ENCODE measurements at places on chromosomes 2 and 18.

DNA sequence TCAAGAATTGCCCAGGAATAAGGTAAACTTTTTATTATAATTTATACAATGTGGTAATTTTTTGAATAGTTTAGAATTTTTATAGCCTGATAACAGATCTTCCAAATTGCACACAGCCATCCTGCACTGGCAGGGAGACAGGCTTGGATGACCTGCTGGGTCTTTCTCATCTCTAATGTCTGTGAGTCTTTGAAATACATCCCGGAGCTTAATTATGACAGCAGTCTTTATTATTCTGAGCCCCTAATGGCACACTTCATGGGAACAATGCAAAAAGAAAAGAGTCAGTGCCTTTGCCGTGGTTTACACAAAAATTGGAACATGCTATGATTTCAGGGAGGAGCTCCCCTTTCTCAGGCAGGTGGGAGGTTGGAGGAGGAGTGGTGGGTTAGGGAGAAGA is 71.0 kb downstream of the TMEM182 start:
- no peak for DNase-seq

DNA sequence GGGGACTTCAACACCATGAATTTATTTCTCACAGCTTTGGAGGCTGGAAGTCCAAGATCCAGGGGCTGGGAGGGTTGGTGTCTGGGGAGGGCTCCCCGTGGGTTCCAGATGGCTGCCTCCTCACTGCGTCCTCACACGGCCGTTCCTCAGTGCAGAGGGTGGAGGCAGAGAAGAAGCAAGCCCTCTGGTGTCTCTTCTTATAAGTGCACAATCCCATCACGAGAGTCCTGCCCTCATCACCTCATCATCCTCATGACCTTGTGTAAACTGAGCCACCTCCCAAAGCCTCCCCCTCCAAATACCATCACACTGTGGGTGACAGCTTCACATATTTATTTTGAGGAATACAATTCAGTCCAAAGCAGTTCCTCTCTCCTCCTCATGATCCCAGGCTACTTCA is 26.3 kb downstream of the TMEM163 start:
- DNase-seq = no peak

- DNase-seq = no peak
Observed at GRCh38 chr2:51065276-51065675, 33.3 kb upstream of the NRXN1 start.

GRCh38 chr2:85134255-85134895 is 1.2 kb downstream of the TCF7L1 start:
- DNase-seq = no peak

DNA sequence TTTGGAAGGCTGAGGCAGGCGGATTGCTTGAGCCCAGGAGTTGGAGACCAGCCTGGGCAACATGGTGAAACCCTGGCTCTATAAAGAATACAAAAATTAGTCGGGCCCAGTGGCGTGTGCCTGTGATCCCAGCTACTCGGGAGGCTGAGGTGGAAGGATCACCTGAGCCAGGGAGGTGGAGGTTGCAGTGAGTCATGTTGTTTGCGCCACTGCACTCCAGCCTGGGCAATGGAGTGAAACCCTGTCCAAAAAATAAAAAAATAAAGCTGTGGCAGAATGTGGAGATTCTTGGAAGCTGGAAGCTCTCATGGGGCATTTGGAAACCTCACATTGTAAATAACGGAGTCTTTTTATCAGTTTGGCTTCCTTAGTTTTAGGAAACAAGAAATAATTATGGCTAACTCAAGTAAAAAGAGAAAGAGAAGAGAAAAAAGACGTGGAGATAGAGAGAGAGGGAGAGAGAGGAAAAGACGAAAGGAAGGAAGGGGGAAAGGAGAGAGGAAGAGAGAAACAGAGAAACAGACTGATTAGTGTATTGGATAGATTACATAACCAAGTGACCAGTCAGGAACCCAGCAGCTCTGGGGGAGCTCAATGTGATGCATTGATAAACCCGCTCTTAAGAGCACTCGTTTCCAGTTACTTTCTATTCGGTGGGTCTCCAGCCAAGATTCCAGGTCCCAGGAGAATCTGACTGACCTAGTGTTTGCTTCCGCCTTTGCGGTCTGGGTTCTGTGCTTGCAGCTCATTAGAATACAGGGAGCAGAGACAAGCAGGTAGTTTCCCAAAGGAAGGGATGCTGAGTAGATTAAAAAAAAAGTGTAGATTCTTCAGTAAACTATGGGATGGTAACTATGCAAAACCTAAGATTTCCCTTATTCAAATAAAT is 1.1 kb upstream of the SPAST start:
- DNase-seq = no peak

GRCh38 chr2:219279151-219279915 is at the start of gene DNAJB2:
TSS of gene DNAJB2 (plus strand) at chr2:219279366. CDS start at chr2:219279834, 468 bp downstream.
- peak; percentile 99 for DNase-seq

DNA sequence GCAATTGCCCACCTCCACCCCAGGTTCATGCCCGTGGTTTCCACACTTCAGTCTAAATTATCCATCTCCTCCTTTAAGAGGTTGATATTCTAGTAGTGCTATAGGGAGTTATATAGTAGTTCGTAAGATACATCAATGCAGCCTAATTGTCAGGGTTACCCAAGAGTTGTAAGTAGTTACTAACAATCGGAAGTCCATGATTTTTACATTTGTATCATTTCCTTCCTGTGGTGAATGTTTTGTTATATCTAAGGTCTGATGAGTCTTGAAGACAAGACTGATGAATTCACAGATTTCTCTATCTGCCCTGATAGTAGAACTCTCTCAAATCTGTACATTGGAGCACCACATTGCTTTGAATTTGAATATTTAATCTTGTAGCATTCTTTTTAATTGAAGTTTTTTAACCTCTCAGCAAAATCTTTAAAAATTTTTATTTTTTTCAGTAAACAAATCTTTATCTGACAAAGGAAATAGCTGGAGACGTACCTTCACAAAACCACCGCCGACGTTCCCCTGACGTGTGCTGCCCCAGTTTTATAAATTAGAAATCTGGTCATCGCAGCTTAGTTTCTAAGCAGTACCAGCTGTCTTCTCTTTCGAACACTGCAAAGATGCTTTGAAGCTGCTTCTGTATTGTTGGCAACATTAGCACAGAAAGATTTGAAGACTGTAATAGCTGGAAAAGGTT is 264.5 kb downstream of the SOCS6 start:
- DNase-seq = no peak

DNA sequence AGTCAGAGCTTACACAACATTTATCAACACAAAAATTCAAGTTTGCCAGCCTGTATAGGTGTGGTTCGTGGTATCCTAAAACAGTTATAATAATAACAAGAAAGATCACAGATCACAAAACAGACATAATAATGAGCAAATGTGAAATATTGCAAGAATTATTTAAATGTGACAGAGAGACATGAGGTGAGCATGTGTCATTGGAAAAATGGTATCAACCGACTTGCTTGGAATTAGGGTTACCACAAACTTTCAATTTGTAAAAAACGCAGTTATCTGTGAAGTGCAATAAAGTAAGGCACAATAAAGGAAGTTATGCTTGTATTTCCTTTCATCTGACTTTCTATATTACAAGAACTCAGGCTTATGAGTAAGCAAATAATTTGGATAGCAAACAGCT is 116.8 kb downstream of the IKZF2 start:
- no peak for DNase-seq

DNA sequence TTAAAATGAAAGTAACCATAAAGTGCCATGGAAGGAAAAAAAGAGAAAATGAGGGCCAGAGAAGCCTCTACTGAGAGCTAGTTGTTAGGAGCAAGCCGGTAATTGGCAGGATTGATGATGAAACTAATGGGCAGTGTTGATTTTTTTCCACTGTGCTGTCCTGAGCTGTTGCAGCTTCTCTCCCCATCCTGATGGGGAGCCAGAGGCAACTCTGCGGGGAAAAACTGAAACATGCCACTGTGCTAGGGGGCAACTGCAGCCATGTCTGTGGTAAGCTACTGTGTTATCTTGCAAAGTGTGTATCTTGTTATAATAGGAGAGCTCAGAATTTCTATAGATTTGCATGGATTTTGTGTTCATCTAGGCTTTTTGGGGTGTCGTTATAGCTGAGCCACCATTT is 487.9 kb downstream of the STK39 start:
- no peak for DNase-seq

- no peak for DNase-seq
Observed at GRCh38 chr2:151096235-151096634, 165.4 kb downstream of the RBM43 start.

GRCh38 chr2:12734914-12735654 is 18.3 kb downstream of the TRIB2 start:
- no peak for DNase-seq

GRCh38 chr18:12326711-12327460 is 18.8 kb downstream of the TUBB6 start:
- no peak for DNase-seq

DNA sequence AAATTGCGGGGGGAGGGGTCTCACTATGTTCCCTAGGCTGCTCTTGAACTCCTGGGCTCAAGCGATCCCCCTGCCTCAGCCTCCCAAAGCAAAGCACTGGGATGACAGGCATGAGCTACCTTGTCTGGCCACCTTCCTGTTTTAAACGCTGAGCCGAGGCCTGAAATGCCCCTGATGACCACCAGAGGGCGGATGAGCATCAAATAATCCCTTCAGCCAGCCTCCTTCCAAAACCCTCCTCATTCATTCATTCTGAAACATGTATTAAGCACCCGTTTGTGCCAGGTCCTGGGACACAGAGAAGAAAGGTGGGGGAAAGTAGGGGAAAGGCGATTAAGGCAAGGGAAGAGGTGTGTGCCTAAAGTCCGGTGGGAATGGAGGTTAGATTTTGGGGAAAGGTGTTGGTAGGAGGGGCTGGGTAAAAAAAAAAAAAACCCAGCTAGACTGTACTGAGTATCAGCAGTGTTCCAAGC is 30.7 kb upstream of the PTMA start:
- DNase-seq = peak; percentile 74

DNA sequence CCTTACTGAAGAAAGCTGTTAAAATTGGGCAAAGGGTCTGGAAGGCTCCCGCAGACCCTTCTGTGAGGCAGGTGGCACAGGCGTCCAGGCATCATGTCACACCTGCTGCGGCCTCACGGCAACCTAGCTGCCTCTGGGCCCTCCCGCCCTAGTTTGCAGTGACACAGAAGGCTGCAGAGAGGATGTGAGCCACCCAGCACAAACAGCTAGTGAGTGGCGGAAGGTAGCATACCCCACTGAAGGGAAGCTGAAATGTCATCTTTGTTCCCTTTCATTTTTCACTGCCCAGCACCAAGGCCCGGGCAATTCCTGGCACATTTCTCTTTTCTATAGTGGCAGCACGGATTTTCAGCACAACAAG is 53.8 kb downstream of the TRAPPC12 start:
- no peak for DNase-seq

DNA sequence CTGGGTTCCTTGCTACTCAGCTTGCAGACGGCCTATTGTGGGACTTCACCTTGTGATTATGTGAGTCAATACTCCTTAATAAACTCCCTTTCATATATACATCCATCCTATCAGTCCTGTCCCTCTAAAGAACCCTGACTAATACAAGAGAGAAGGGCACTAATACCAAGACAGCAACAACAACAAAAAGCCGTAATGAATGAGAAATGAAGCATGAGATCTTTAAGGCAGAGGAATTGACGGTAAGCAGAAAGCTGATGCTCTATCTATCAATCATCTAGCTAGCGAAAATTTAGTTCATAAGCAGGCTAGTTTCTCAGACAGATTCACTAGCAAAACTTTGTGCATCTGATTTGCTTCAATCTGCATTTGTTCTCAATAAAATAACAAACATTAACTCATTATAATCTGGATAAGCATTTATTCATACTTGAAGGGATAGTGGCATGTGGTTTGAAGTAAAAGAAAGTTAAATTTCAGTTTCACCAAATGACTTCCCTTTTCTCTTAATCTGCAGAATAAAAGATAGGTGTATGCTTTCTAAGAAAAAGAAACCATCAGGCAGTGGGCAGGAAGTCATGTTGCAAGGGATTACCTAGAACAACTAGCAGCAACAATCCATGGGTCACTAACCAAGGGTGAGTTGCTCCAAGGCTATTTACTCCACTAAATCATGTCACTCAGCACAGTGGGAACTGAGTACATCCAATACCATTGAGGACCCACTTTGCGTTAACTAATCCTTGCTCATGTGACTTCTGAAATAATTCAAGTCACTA is 376.5 kb downstream of the TMEM182 start:
- no peak for DNase-seq

DNA sequence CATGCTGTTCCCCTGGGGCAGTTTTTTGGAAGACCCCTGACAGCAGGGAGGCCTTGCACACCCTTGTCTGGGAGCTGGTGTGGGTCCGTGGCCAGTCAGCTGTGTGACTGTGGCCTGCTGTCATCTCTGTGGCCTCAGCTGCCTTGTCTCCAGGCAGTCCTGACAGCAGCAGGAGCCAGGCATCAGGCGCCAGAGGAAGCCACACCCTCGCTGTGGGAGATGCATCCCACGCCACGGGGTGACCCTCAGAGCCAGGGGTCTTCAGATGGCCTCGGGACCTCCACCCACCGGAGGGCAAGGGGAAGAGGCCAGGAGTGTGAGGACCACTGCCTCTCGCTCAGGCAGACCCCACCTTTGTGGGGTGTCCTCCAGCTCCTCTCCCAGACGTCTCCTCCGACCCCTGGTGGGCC is 5.0 kb downstream of the BOK start:
- DNase-seq = no peak

DNA sequence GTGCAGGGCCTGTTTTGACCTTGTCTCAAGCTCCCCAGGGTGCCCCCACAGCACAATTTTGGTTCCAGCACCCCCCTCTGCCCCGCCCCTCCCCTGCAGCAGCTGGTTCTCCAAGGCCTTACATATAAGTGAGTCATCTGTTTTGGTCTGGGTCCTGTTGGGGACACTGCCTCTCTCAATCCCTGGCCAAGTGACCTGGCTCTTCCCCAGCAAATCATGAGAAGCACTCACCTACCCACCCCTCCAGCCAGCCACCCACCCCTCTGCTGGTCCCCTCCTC is 90.5 kb downstream of the INHBB start:
- no peak for DNase-seq

DNA sequence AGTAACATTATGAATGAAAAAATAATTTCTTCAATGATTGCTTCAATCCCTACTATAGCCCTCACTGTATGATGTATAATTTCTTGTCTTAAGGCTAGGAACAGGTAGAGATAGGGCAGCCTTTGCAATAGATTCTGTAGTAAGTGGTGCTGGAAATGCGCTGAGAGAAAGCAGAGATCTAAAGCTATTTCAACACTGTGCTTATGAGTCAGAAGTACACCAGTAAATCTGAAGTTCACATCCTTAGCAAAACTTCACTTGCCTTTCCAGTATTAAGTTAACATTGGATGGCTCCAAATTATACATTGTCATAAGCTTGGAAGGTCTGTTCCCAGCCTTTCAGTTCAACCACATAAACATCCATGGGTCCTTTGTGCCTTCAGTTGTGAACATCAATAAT is 178.2 kb upstream of the EPHA4 start:
- DNase-seq = no peak

DNA sequence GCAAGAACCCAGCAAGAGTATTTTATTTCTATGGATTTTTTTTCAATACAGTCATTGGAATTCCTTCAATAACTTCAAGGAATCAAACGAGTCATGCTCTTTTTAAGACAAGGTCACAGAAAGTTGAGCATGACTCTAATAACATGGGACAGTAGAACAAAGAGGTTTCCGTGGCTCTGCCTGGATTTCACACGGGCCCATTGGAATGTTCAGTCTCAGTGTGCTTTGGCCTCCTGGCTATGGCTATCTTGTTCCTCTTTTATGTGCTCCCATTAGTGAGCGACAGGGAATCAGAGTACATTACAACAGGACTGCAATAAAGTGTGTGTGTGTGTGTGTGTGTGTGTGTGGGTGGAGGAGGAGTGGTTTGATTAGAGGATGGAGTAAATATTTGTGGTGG is 312.4 kb downstream of the DCC start:
- no peak for DNase-seq

Data from GM19239 (cell line).